ENCODE measurements at places on chromosomes 1 and 21.

- no peak for DNase-seq
Measured at GRCh38 chr1:1312450-1313314, 4.3 kb downstream of the PUSL1 start.

GRCh38 chr1:115326419-115326818 lies 11.6 kb downstream of the NGF start:
- DNase-seq = no peak

- no peak for DNase-seq
Measured at GRCh38 chr1:44681905-44682882, 7.7 kb downstream of the ARMH1 start.

- no peak for DNase-seq
Measured at GRCh38 chr21:26194326-26194725, 23.8 kb upstream of the APP start.

GRCh38 chr1:85283475-85284199 lies 7.2 kb upstream of the BCL10 start:
- DNase-seq = no peak
